ENCODE measurements at places on chromosomes 6 and 20. TPM values are rescaled to one million over a fixed set of nuclear protein-coding genes. Genes with fewer than 3 reads are reported as not detected.

Gene PGK2
- not detected for total RNA-seq

Gene LY86
- not detected for total RNA-seq

Gene CCN5
- total RNA-seq = 21.1 TPM

Gene TNFRSF6B
- total RNA-seq = 6.7 TPM

Gene POPDC3
- 6.7 TPM for total RNA-seq

Gene CLDN20
- not detected for total RNA-seq
